ENCODE measurements at places on chromosomes 12 and 14.

- DNase-seq = no peak
Measured at GRCh38 chr12:91406920-91407341, 224.3 kb upstream of the DCN start.

- DNase-seq = no peak
Measured at GRCh38 chr12:121304306-121304705, 7.8 kb upstream of the CAMKK2 start.

DNA sequence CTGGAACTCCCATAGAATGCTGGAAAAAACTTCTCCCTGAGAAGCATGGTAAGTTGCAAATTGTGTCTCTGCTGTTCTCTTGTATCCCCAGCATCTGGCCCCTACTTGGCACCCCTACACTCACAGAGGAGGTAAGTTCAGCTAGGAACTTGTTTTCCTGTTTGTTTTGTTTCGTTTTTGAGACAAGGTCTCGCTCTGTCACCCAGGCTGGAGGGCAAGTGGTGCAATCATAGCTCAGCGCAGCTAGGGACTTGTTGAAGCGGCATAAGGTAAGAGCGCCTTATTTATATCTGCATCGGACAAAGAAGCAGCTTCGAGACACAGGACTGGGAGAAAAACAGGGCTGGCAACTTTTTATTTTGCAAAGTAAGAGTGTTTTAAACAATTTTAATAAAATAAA, 18.5 kb upstream of the ANO2 start:
- no peak for DNase-seq

DNA sequence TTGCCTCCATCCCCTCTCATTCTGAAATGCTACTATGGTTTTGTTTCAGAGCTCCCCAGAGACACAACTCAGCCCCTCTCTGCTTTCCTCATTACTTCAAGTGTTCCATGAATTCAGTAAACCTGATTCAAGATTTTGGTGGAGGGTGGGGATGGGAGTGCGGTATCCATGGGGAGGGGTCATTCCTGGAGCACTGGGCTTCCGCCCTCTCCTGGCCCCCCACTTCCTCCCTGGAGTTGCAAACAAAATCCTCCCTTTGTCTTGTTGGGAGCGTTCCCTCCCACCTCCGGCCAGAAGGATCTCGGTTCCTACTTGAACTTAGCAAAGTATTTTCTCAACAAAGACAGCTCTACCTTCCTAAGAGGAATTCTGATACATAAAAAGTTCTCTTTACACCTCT, 71.8 kb upstream of the LTA4H start:
- no peak for DNase-seq
